Caudate nucleus (tissue), 63 donors: ENCODE measurements at places on chromosomes 5 and 9.
A peak's percentile ranks its signal among the peaks of the same experiment; 100 is the strongest.

GRCh38 chr5:127002390-127002789, 28.0 kb downstream of the MARCHF3 start:
- no peak for DNase-seq

GRCh38 chr5:141672841-141673813, 8.9 kb downstream of the ARAP3 start:
- DNase-seq = peak; percentile 22

- no peak for DNase-seq
These were observed 17.5 kb downstream of the PIK3R1 start for GRCh38 chr5:68233075-68233474.

DNA sequence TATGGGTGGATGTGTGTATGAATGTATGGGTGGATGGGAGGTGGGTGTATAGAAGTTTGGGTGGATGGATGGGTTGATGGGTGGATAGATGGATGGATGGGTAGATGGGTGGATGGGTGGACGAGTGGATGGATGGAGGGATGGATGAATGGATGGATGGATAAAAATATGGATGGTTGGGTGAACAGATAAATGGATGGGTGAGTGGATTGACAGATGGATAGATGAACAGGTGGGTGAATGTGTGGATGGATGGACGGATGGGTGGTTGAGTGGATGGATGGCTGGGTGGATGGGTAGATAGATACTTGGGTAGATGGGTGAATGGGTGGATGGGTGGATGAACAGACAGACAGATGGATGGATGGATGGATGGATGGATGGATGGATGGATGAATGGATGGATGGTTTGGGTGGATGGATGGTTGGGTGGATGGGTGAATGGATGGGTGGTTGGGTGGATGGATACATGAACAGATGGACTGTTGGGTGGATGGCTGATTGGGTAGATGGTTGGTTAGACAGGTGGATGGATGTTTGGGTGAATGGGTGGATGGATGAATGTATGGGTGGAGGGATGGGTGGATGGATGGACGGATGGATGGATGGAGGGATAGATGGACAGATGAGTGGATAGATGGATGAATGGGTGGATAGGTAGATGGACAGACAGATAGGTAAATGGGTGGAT, 166.8 kb downstream of the IRX2 start:
- no peak for DNase-seq

GRCh38 chr5:109100971-109101370, 308.8 kb downstream of the PJA2 start:
- no peak for DNase-seq

GRCh38 chr5:55218967-55219366, 8.1 kb downstream of the MCIDAS start:
- no peak for DNase-seq

DNA sequence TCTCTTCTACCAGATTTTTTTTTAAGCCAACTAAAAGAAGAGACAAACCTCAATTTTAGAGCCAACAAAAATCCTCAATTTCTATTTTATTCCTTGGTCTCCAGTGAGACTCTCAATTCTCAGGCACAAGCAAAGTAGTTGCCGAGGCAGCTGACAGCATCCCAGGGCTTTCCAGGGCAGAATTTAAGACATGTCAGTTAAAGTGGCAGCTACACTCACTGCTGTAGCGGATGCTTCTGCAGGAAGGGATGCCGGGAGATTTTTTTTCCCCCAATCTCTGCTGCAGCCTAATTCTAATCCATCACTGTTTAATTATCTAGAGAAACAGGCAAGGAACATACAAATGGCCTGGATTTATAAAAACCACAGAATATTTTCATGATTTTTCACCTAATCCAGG, 57.0 kb downstream of the TTC39B start:
- peak; percentile 8 for DNase-seq

GRCh38 chr5:102453716-102454115, 45.1 kb downstream of the SLCO6A1 start:
- DNase-seq = no peak

GRCh38 chr5:172635038-172635437, 6.0 kb upstream of the NEURL1B start:
- DNase-seq = no peak

DNA sequence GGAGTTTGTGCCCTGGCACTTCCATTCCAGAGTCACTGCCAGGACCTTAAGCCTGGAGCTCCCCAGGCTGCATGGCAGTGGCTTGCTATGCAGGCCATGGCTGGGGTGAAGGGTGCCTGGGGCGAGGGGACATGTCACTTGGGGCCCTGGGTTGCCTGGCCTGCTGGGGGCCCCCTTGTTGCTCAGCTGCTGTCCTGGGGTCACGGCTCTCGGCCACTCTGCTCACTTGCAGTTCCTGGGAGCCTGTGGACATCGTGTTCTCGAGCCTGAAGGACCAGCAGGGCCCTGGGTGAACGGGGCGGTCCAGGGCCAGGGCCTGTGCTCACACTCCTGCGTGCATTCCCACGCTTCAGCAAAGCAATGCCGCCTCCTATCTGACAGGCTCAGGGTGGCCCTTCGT, 14.5 kb upstream of the SLC2A6 start:
- no peak for DNase-seq

GRCh38 chr5:149172709-149173505, 31.6 kb downstream of the ABLIM3 start:
- DNase-seq = no peak

DNA sequence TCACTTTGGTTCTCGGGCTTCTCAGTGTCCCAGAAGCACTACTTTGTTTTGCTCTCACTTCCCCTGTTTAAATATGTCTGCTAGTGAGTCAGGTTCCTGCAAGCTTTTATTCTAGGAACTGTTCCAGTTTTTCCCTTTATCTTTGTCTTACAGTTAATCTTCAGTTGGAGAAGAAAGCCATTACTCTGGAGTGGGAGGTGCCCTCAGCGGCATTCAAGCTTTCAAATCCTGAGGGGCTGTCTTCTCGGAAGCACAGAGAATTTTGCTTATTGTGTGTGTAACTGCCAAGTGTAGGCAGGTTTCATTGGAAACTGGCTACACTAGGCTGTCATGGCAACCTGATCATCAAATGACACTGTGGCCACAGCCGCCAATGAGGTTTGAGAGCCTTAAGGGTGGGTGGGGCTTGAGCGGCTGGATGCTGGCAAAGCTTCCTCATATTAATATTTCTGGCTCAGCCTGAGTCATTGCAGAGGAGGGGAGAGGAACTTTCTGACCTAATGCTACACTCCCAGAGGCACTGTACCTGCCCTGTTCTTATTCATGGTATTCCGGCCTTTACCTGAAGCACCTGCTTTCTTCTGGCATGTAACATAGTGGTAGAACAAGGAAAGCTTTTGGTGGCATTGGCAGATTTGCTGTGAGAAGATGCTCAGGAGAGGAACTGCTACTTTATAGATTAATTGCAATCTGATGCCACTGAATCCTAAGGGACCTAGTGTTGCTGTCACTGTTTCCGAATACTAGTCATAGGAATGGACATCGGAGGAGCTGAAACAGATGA, 26.3 kb downstream of the SLC25A25 start:
- peak; percentile 70 for DNase-seq

- no peak for DNase-seq
These were observed 19.7 kb upstream of the TRAF1 start for GRCh38 chr9:120946259-120946658.

GRCh38 chr9:114775981-114776380, 29.9 kb downstream of the TNFSF15 start:
- no peak for DNase-seq

DNA sequence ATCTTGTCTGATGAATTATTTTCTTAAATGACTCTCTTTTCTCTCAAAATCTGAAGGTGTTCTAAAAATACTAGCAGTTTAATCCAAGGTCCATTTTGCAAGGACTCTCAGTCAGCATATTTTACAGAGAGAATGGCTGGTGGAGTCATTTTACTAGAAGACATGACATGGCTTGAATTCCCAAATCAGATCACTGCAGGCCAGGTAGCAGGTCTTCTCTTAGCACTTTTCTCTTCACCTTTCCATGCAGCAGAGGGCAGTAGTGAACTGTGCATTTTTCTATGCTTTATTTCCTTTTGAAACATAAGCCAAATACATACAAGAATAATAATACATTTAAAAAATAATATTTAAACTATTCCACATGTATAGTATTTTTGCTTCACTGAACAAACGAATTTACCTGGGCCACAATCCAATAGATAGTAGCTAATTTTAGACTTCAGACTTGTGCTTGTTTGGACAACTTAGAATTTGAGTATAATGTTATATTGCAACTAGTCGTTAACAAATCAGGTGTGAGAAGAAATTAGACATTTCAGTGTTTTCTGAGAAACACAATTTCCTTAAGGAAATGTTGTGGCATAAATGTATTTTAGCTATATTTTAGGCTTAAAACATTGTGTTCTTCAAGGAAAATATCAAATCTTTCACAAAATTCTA, 289.4 kb upstream of the DAB2 start:
- DNase-seq = no peak

DNA sequence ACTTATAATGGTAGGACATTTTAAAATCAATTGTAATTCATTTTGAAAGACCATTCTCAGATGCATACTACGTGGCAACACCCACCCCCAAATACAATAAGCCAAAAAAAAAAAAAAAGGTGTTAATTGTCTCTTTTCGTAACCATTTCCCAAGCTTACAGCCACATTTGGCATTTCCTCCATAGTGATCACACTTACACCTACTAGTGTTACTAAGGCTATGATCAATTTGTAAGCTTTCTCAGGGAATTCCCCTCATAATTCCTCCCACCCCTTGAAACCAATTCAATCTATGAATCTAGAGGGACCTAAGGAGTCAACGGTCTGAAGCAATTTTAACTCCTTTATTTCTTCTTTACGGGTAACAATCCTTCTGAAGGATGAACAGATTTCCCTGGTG, 40.1 kb downstream of the NR2F1 start:
- no peak for DNase-seq

GRCh38 chr9:110283751-110284150, 27.4 kb upstream of the TXN start:
- DNase-seq = no peak

DNA sequence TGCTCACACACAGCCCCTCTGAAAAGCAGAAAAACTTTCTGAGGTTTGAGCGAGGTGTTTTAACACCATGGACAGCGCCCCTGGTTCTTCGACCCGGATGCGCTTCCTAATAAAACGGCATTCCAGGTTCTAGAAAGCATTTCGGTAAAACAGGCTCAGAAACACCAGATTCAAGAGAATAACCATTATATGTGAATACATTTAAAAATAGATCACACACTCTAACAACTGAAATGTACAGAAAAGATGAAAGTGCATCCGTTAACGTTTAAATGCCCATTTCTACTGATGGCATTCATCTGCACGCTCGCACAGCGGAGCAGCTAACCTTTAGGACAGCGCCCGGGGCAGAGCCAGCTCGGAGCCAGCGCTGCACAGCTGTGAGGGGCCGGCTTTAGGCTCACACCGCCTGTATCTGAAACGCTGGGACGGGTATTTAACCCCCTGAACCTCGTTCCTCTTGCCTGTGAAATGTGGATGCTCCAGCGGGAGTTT, 26.3 kb upstream of the TENT4A start:
- no peak for DNase-seq

DNA sequence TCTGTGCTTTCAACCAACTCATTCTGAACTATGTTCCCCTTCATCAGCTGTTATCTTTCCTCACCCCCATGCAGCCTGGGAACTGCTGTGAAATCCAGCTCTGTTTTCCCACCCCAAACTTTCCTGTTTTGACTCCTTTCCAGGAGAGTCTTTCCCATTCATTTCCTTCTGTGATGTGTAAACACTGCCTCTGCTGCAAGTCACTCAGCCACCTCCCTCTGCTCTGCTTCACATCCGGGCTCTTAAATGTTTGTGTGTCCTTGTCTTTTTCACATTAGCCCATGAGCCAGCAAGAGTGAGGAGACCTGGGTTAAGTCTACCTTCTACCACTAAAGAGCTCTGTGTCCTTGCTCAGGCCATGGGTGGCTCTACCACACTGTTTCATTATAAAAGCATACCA, 137.5 kb downstream of the ICE1 start:
- no peak for DNase-seq

GRCh38 chr9:116336133-116336862, 182.7 kb downstream of the PAPPA start:
- no peak for DNase-seq

GRCh38 chr9:91379426-91379825, 17.7 kb upstream of the AUH start:
- DNase-seq = no peak
